Left lung (tissue), 14 donors: ENCODE measurements at places on chromosomes 1 and 21. TPM values are rescaled to one million over a fixed set of nuclear protein-coding genes. Genes with fewer than 3 reads are reported as not detected.
A peak's percentile ranks its signal among the peaks of the same experiment; 100 is the strongest.

DNA sequence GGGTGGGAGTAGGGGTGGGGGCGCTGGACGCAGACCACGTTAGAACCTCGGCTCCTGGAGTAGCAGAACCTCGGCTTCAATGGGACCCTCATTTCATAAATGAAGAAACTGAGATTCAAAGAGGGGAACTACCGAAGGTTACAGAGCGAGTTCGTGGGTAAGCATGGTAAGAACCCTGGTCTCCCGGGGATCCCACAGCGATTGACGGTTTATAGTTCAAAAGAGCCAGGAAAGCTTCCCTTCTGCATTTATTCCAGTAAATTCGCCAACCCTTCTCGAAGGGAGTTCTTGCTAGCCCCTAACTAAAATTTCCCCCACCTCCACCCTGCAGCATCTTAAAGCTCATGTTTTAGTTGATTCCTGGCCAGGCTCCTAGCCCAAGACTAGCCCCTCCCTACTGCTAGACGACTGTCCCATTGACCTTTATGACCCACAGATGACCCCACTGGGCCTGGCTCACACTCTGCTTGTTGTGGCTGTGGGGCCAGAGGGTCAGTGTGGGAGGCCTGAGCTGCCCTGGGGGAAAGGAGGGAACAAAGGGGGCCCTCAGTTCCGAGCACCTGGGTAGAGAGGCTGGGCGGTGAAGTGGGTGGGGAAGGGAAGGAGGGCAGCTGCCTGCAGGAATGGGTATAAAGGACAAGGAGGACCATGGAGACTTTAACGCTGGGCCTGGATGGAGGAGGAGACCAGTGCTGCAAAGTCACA, 558 bp upstream of the KIF21B start:
- DNase-seq: no peak
- H3K36me3 ChIP-seq: no peaks in the 10 kb centered on the region
- H3K4me1 ChIP-seq: peaks cover 93% of the 10 kb centered on the region
- H3K27me3 ChIP-seq: no peaks in the 10 kb centered on the region

DNA sequence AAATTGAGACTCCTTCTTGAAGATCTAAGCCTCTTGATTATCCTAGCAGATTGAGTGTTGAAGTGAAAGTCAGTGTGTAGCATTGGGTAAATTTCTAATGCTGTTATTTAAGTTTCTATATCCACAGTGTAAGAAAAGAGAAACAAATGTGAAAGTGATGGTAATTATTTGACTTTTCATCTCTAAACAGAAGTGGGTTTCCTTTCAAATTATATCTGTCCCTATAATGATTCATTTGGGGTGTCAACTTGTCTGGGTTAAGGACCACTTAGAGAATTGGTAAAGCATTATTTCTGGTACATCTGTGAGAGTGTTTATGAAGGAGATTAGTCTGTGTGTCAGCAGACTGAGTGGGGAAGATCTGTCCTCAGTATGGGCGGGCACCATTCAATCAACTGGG, 133.0 kb upstream of the HMCN1 start:
- H3K36me3 ChIP-seq: no peaks in the 10 kb centered on the region
- no peak for DNase-seq
- H3K27me3 ChIP-seq: no peaks in the 10 kb centered on the region
- no peak overlapping the region for H3K27ac ChIP-seq
- H3K4me3 ChIP-seq: no peak overlapping the region

DNA sequence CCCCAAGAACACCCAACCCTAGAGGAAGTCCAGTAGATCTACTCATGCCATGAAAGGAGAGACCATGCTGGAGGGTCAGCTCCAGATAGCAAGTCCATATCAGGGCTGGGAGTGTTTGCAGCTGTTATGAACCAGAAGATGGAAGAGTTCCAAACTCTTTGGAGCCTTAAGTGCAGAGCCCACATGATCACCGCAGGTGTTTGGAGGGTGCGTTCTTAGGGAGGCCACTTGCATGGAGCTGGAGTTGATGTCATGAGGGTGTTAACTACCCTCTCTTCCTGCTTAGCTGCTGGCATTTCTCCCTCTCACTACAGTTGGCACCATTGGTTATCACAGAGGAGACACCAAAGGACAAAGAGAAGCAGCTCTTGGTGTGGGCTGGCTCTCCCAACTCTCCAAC, 616.9 kb downstream of the AJAP1 start:
- no peak overlapping the region for H3K4me3 ChIP-seq
- H3K36me3 ChIP-seq: no peaks in the 10 kb centered on the region
- no peak for DNase-seq
- no peak overlapping the region for H3K27ac ChIP-seq

DNA sequence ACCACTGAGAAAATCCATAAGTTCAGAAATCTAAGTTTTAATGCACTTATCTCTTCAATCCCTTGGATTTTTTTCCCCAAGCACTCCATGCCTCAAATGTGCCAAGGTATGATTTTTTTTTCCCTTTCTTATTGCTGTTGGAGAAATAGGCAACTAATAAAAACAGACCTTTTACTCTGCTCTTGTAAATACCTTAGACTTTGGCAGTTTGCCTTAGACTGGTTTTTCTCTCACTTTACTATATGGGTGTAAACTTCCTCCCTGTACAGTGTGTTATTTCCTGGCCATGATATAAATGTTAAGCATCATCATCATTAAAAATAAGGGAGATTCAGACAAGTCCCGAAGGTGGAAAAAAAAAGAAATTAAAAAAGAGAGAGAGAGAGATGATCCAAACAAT, 65.7 kb downstream of the LRRC8C start:
- no peak overlapping the region for H3K4me3 ChIP-seq
- H3K4me1 ChIP-seq: peaks cover 9% of the 10 kb centered on the region
- H3K27me3 ChIP-seq: no peaks in the 10 kb centered on the region
- no peak overlapping the region for H3K27ac ChIP-seq
- no peaks in the 10 kb centered on the region for H3K36me3 ChIP-seq

GRCh38 chr1:176656257-176656995, 193.5 kb downstream of the PAPPA2 start:
- H3K27me3 ChIP-seq: no peaks in the 10 kb centered on the region
- H3K4me1 ChIP-seq: no peaks in the 10 kb centered on the region
- H3K27ac ChIP-seq: no peak overlapping the region
- no peaks in the 10 kb centered on the region for H3K36me3 ChIP-seq

DNA sequence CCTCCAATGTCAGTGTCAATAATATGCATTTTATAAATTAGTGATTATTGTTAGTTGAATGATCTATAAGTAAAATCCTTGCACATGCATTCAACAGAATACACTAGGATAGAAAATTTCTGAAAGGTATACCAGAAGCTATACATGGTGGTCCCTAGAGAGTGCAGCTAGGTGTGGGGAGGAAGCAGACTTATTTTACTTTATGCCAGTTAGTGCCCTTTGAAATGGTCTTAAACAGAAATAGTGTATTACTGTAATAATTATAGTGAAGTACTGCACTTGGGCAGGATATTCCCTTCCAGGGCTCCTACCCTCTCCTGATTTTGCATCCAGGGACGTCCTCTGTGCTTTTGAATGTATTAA, 23.2 kb upstream of the WDR26 start:
- no peaks in the 10 kb centered on the region for H3K36me3 ChIP-seq
- peak overlapping the region; percentile 83 for H3K27ac ChIP-seq
- no peaks in the 10 kb centered on the region for H3K27me3 ChIP-seq
- H3K4me3 ChIP-seq: no peak overlapping the region
- DNase-seq: no peak
- H3K4me1 ChIP-seq: peaks cover 38% of the 10 kb centered on the region

DNA sequence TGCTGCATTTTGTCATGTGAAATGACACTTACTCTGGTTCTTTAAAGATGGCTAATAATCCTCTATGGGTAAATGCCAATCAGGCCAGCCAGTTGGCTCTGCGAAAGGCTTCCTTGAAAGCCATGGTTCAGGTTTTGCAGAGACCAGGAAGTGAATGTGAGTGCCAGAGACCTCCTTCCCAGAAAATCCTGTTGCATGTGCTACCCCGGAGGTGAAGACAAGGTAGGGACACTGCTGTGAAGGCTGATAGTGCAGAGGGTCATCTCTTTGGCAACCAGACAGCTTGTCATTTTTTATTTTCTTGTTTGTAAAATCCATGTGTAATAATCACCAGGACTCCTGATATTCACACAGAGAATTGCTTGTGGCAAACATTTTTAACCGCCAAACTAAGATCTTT, 18.7 kb downstream of the LRRC8D start:
- no peaks in the 10 kb centered on the region for H3K36me3 ChIP-seq
- no peaks in the 10 kb centered on the region for H3K27me3 ChIP-seq
- no peak overlapping the region for H3K27ac ChIP-seq
- no peak overlapping the region for H3K4me3 ChIP-seq

DNA sequence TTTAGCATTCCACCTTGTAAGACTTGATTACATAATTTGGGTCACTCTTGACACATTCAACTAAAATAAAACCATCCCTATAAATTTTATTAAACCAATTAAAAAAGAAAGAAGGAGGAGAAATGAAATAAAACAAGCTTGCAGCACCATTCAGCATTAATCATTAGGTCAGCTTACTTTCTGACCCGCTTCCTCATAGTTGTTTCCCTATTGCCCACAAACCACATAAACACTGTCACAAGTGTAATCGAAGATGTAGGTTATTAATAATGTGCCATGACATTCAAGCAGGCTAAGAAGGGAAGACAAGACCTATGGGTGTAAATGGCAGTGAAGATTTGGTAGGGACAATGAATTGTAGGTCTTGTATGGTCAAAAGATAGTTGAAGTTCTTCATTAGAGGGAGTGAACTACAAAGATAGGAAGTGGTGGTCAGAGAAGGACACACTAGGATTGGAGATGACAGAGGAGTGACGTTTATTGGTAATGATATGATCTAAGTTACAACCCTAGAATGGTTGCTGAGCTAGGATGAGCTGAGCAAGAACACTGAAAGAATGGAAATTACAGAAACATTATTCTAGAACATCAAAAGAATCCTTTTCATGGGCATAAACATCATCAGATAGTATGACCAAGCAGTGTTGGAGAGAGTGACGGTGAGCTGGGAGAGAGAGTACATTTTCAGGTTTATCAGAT, 231.5 kb downstream of the KCNT2 start:
- DNase-seq: no peak
- H3K4me1 ChIP-seq: no peaks in the 10 kb centered on the region
- no peak overlapping the region for H3K27ac ChIP-seq
- H3K4me3 ChIP-seq: no peak overlapping the region

DNA sequence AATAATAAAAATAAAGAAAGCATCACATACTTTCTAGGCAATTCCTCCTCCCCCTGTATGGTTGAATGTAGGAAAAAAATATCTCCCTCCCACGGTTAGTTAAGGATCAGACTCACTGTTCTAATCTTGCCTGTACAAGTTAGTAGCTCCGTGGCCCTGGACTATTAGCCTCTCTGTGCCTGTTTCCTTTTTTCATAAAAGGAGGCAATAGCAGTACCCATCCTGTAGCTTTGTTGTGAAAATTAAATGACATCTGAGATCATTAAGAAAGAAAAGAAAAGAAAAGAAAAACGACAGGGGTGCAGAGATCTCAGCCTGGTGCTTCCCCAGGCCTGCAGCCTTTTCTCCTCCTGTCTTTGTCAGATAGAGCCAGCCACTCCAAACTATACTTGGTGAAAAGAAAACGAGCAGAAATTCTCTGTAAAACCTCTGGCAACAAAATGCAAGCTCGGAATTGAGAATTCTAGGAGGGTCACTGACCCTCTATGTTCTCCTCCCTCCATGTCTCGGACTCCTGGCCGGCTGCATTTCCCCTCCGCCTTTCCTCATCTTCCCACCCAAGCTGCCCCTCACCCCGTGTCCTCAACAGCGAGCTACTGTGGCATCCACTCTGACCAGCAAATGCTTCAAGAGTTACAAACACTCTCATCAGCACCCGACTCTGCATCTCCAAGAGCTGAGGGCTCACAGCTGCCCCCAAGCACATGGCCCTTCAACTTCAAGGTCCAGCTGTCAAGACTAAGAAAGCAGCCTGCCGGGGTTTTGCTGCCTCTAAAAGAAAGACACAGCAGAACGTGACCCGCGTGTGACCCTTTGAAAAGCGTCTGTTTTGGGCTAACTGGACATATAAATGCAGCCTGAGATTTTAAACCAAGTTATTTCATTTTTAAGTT, 13.6 kb downstream of the RIPK4 start:
- H3K36me3 ChIP-seq: no peaks in the 10 kb centered on the region
- no peak for DNase-seq
- H3K4me3 ChIP-seq: no peak overlapping the region

DNA sequence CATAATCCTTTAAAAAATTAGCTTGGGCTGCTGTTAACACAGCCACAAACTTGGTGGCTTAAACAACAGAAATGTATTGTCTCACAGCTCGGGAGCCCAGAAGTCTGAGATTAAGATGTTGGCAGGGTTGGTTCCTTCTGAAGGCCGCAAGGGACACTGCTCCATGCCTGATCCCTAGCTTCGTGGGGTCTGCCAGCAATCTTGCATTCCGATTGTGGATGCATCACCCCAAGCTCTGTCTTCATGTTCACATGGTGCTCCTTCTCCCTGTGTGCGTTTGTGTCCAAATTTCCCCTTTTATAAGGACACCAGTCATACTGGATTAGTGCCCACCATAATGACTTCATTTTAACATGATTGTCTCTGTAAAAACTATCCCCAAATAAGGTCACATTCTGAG, 5.0 kb upstream of the HHIPL2 start:
- H3K27ac ChIP-seq: no peak overlapping the region
- H3K27me3 ChIP-seq: no peaks in the 10 kb centered on the region
- peaks cover 20% of the 10 kb centered on the region for H3K36me3 ChIP-seq
- no peak for DNase-seq
- H3K4me3 ChIP-seq: no peak overlapping the region

- DNase-seq: no peak
- H3K4me1 ChIP-seq: peaks cover under 1% of the 10 kb centered on the region
- H3K36me3 ChIP-seq: no peaks in the 10 kb centered on the region
- no peaks in the 10 kb centered on the region for H3K27me3 ChIP-seq
- no peak overlapping the region for H3K27ac ChIP-seq
Measured at GRCh38 chr1:214444182-214444939, 107.0 kb downstream of the PTPN14 start.

DNA sequence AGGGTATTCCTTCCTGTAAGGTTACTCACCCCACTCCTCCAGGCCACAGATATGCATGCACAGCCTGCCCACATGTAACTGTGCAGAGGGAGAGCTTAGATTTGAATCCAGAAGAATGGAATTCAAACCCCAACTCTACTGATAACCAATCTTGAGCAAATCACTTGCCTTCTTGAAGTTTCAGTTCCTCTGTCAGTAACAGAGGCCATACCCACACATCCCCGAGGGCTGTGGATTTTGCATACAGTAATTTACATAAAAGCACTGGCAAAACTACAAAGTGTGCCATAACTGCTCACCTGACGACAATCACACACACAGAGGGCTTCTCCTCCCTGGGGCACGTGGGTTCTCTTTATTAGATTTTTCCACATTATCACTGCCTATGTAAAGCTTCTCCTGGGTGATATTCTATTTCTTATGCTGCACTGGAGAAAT, 18.6 kb downstream of the CD247 start:
- DNase-seq: no peak
- H3K4me1 ChIP-seq: no peaks in the 10 kb centered on the region
- no peaks in the 10 kb centered on the region for H3K36me3 ChIP-seq
- no peak overlapping the region for H3K27ac ChIP-seq
- no peaks in the 10 kb centered on the region for H3K27me3 ChIP-seq

RNF186 gene
- not detected for total RNA-seq

PRKAA2 gene
- 1.4 TPM for total RNA-seq

RHD gene
- total RNA-seq: 0.44 TPM

FAM167B gene
- 16.8 TPM for total RNA-seq

VPS13D gene
- 62.3 TPM for total RNA-seq

GOLT1A gene
- total RNA-seq: 22.6 TPM

PATJ gene
- 42.4 TPM for total RNA-seq

HTR1D gene
- total RNA-seq: 0.15 TPM
